Midbrain (tissue), 1 donor: ENCODE measurements at places on chromosomes 6 and 20.
A peak's percentile ranks its signal among the peaks of the same experiment; 100 is the strongest.

GRCh38 chr6:142721215-142721920, 223.6 kb downstream of the HIVEP2 start:
- DNase-seq: no peak

- DNase-seq: peak; percentile 13
Observed at GRCh38 chr6:27422651-27423332, 34.2 kb downstream of the ZNF391 start.

DNA sequence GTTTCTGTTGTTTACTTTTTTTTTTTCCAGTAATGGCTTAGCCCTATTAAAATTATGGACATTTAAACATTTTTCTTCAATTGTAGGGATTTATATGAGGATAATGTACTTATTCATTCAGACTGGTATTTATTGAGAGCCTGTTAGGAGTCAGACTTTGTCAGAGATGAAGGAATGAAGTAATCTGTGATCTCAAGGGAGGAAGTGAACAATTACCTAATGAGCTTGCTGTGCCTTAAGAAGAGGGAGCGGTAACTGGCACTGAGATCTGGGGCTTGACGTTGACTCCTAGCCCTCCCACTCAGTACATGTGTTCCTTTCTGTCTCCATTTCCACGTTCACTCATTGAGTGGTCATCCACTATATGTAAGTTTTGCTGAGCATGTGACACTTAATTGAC, 12.6 kb downstream of the AFDN start:
- DNase-seq: no peak

- DNase-seq: no peak
Observed at GRCh38 chr20:3550837-3551236, 80.0 kb downstream of the ATRN start.

- no peak for DNase-seq
Observed at GRCh38 chr20:63531686-63532448, 5.3 kb downstream of the PTK6 start.

DNA sequence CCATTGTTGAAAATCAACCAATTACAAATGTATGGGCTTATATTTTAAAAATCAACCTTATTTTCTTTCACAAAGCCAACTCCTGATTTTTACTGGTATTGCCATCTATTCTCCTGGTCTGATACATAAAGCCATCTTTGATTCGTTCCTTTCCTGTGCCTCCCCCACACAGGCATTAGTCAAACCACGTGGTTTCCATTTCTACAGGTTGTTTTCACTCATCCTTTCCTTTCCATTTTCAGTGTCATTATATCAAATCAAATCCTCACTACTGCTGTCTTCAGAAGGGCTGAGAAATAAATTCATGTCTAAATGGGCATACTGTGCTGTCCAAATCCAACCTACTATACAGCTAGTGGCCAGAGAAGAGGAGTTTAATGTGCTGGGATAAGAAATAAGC, 281.3 kb downstream of the FOXC1 start:
- DNase-seq: no peak

DNA sequence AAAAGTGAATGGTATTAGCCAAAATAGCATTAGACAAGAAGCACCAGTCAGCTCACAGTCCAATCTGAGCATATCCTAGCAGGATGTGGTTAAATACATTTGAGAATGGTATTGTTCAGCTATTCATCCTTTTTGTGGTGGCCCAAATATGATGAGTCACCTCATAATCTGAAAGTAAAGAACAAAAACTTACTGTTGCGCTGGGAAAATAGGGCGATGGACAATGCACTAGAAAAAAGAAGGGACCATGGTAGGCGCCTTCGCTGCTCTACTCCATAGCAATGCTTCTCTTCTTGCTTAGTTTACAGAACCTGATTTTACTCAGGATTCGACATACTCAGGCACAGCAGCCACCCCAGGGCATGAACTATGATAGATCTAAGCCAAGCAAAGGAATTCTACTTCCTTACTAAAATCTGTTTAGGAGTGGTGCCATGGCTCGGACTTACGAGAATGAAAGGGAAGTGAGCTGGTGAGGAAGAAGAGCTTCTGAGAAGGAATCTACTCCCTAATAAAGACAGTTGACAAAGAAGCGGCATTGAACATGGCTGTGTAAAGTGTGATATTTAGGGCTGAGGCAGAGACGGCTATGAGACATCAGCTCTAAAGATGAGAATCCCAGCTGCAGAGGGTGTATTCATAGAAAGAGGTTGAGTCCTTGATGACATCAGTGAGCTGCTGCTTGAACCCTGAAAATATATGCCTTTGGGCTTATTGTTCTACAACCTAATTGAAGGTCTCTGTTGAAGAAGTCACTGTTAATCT, 16.6 kb upstream of the FBXO9 start:
- peak; percentile 18 for DNase-seq

GRCh38 chr6:44001318-44002066, 125.8 kb downstream of the MRPL14 start:
- no peak for DNase-seq

GRCh38 chr6:148263010-148263409, 79.6 kb upstream of the SASH1 start:
- no peak for DNase-seq

DNA sequence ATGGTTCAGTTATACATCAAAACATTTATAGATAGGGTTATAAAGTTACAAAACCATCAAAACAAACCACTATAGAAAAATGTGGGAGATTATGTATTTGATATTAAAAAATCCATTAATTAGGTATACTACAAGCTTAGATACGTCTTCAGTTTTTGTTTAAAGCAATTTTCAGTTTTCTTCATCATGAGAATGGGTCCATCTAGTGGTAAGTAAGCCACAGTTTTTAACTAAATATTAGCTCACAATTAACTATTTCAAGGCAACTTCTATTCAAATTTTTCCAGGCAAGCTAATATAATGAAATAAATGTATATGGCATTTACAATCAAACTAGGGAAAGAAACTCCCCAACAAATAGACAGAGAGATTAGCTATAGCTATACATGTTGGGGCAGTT, 44.4 kb downstream of the RNGTT start:
- DNase-seq: no peak

GRCh38 chr20:52649727-52650126, 322.4 kb upstream of the TSHZ2 start:
- no peak for DNase-seq

GRCh38 chr6:7721649-7722048, 4.2 kb upstream of the BMP6 start:
- peak; percentile 7 for DNase-seq

DNA sequence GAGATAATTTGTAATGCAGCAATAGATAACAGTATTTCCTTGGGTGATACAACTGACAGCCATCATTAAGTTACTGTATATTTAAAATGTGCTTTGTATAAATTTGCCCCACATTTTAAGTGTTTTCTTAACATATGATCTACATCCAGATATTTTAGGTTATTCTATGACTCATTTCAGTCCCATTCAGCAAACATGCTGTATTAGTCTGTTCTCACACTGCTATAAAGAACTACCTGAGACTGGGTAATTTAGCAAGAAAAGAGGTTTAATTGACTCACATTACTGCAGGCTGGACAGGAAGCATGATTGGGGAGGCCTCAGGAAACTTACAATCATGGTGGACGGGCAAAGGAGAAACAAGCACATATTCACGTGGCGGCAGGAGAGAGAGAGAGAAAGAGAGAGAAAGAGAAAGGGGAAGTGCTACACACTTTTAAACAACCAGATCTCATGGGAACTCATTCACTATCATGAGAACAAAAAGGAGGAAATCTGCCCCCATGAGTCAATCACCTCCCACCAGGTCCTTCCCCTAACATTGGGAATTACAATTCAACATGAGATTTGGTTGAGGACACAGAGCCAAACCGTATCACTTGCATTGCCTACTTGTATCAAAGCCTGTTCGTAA, 9.6 kb upstream of the CHD6 start:
- no peak for DNase-seq

DNA sequence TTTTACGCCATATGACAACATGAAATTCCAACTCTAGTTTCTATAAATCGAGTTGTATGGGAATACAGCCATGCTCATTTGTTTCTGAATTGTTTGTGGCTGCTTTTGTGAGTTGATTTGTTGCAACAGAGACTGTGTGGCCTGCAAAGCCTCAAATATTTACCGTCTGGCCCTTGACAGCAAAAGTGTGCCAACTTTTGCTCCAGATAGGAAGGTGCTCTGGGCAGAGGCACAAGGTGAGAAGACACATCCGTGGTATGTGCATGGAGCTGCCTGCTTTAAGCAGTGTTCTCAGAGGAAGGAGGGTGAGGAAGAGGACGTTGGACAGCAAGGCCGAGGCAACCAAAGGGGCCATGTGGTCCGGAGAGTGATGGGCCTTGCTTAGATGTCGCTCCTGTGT, 57.4 kb downstream of the IYD start:
- no peak for DNase-seq

DNA sequence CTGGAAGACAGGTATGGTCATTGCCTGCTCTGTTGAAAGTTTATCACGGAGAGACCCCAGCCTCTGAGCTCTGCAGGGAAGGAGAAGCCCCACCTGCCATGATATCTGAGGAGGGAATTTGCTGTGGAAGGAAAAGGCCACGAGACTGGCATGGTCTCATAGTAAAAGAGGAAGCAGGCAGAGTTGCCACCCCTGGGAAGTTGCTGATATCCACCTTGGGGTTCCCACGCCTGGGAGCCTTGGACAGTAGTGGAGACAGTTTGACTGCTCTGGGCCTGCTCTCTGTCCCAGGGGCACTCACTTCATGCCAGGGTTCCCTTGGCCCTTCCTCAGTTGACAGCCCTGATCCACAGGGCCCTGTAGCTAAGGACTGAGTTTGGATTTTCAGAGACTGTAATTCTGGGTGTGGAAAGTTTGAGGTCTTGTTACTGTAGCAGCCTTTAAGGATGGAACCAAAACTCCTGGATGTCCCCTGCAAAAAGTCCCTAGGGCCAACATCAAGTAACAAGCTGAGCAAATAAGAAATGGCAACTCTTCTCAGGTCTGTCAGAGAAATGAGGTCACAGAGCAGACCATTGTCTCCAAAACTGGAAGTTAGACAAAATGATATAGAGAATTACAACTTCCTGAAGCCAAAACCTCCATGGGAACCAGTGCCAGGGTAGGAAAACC, 6.9 kb upstream of the SIRPB1 start:
- no peak for DNase-seq

- DNase-seq: no peak
Observed at GRCh38 chr6:82113231-82113630, 134.3 kb downstream of the IBTK start.

GRCh38 chr20:35635652-35636051, 20.0 kb downstream of the SPAG4 start:
- no peak for DNase-seq

GRCh38 chr20:10595266-10595665, 78.5 kb downstream of the JAG1 start:
- no peak for DNase-seq
